ENCODE measurements at places on chromosomes 3 and 15.

DNA sequence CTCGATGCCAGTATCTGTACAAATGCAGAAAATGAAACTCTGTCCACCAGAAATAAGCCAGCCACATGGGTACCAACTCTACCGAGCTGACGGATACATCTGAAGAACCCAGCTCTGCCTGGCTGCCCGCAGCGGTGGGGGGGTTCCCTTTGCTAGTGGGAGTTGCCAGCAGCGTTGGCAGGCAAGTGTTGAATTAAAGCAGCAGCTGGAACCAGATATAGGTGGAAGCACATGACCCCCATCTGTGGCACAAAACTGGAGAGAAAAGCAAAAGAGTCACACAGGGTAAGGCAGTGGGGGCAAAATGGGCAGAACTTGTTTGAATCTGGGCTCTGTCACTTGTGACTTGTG lies 17.9 kb downstream of the CRYGS start:
- no peak for DNase-seq

GRCh38 chr3:10502185-10502880 lies 3.1 kb downstream of the ATP2B2 start:
- DNase-seq = no peak

DNA sequence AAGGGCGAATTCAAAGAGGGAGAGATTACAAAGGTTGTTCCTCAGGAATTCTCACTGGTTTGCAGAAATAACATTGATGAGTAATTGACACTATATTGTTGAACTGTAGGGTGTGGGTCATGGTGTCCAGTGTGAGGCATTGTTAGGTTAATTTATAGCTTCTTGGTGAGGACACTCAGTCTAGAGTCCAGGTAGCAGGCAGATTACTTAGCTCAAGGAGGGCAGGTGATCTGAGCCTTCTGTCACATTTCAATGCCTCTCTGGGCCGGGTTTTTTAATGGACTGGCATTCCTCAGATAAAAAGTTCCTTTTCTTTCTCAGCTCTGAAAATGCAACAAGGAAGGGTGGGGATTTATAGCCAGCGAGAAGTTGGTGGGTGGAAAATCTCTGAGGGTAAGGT lies 194.2 kb upstream of the PROK2 start:
- DNase-seq = no peak

- DNase-seq = no peak
These were observed 34.8 kb downstream of the CCNL1 start for GRCh38 chr3:157125101-157125500.

DNA sequence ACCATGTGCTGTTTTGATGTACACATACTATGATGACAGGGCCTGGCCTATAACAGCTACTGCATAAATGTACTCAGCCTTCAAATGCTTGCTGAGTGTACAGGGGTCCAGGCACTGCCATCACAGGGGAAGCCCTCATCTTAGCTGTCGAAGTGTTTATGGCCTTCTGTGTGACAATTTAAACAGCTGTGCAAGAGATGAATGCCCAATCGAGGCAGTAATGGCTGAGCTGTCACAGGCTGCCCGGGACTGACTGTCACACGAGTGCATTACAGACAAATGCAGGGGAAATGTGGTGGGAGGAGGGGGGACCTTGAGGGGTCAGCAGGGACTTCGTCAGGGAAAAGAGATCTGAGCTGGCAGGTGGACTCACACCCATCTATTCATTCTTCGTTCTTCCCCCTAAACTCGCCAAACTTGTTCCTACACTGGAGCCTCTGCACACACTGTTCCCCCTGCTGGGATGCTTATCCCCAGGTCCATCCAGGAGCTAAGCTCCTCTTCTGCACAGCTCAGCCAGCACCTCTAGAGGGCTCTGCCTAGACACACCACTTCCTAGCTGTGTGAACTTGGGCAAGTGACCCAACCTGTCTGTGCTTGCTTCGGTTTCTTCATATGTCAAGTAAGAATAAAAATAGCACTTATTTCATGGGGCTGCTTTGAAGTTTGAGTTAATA lies 156.2 kb upstream of the IQSEC1 start:
- DNase-seq = no peak

- DNase-seq = no peak
These were observed 1030.4 kb upstream of the CADM2 start for GRCh38 chr3:83928391-83928790.

DNA sequence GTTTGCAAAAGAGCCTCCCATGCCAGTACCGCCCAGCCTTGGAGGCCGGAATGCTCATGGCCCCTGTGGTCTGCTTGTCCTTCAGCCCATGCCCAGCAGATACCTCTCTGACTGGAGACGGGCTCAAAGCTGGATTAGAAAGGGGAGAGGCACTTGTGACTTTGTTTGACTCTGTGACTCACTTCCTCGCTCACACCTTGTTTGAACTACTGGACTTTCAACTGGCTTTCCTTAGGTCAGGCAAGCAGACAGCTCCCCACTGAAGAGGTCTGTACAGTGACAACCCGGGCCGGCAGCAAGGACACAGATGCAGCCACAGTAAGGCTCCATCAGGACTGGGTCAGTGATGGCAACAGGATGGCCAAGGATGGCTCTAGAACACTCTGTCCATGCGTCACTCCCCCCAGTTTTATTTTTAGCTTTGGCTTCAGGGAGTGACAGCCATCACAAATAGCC lies 98.6 kb upstream of the ABHD17C start:
- DNase-seq = no peak

DNA sequence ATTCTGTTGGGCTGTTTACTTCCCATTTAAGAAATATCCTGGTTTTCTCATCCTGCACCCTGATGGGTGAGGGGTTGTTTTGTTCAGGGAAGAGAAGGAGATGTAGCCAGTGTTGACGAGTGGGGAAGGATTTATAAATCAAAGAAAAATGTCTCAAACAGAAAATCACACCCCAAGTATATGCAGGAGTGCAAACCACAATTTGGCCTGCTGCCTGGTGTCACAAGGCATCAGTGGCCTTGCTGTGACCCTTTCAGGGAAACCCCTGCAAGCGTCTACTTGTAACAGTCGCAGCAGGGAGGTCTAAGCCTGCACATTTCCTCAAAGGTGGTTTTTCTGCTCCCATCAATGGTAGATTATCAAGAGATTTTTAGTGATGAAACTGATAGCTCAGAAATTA lies 132.6 kb upstream of the LRRN1 start:
- peak; percentile 24 for DNase-seq

GRCh38 chr3:17656264-17656663 lies 86.2 kb downstream of the TBC1D5 start:
- no peak for DNase-seq

DNA sequence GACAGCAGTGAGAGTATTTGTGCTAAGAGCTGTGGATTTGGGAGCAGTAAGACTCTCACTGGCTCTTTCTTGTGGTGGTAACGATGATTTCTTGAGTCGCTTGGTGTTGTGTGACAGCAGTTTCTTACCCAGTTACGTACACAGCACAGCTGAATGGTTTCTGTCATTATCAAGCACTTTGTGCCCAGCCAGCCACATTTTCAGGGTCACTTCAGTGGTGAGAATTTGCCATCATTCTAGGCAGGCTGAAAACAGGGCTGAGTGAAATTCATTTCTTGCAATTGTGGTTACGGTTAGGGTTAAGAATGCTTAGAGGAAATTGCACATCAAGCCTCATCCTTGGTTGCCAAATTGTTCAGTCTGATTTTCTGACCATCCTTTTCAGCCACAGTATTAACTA lies 130.1 kb downstream of the RYR3 start:
- no peak for DNase-seq

DNA sequence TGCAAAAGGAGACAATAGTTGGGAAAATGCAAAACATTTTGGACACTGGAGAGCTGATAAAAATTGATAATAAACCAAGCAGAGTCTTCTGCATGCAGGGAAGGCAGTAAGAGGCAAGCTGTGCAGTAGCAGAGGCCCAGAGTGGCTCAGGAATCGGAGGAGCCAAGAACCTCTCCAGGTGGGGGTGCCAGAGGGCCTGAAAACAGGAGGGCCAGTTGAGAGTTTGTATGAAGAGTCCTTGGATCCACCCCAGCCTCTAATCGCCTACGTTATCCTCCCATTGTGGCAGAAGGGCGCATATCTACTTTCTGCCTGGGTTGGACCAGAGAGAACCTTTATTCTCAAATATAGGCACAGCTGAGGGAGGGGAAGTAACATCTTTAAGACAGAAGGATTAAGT lies 48.9 kb upstream of the RBP1 start:
- DNase-seq = no peak

GRCh38 chr3:47035645-47036044 lies 56.2 kb downstream of the NBEAL2 start:
- DNase-seq = no peak

- no peak for DNase-seq
These were observed 66.3 kb downstream of the NEK10 start for GRCh38 chr3:27302891-27303290.

DNA sequence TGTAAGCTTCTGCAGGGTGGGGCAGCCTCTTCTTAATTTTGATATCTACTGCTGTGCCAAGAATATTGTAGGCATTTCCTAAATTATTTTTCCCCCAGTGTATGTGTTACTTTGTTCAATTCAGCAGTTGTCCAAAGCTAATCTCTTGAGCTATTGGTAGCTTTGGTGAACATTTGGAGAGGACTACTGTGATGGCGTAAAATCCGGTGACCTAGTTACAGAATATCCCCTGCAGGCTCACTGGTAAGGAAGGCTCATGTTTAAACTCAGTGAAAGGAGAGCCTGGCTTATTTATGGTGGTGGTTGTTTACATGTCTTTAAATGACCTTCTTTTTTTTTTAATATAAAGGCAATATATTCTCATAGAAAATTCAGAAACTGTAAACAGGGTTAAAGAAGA lies 105.6 kb downstream of the LPP start:
- no peak for DNase-seq

GRCh38 chr15:89168316-89168833 lies 53.0 kb downstream of the RLBP1 start:
- DNase-seq = no peak

GRCh38 chr15:70876683-70877082 lies 15.6 kb downstream of the THAP10 start:
- no peak for DNase-seq

DNA sequence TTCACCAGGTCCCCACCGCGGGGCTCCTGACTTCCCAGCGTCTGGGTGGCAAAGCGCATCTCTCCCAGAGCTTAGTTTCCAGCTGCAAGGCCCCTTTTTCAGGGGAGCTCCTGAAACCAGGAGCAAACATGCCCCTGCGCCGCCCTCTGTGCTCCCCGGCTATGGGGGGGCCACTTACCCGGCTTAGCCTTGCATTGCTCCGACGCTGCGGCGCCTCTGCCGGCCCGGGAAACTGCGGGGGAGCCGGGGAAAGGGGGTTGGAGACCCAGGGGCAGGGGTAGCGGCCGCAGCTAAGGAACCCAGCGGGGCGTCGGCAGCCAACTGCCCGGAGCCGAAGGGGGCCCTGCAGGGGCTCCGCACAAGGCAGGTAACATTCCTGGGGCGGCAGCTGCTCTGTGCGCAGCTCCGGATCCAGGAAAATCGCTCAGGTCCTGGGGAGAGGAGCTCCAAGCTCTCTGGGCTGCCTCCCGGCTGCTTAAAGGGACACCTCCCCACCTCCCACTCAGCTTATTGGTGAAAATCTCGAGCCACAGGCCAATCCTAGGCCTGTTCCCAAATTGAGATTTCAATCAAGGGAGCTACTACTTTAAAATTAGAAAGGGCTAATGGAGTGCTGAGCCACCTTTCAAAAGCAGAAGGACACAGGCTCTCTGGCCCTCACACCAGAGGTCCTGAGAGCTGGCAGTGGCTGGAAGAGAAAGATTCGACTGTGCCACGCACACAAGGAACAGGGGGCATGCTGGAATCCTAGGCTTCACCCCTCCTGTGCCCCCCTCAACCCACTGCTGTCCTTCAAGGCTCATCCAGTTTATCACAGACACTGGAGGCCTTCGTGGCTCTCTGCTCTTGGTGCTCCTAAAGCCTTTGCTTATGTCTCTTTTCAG lies 42.7 kb upstream of the PRICKLE2 start:
- DNase-seq = no peak

DNA sequence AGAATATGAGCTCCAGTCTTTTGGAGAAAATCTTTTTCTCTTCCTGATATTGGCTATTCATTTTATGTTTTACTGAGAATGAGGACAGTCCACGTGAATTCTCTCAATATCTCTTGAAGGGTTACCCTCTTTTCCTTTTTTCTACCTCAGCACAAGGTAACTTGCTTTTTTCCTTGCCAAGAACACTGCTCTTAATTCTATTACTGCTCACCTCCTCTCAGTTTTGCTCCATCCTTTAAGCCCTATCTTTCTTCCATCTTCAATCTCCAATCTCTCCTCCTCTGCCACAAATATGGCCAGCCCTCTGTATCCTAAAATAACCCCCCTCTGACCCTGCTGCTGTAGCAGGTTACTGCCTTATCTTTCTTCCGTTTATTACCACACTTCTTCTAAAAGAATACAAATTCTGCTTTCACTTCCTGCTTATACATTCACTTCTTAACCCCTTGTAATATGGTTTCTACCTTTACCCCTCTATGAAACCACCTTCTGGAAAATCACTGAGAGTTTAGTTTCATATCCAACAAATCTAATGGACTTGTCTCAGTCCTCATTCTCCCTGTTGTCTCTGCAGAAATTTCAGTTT lies 89.0 kb downstream of the NFKBIZ start:
- DNase-seq = no peak

DNA sequence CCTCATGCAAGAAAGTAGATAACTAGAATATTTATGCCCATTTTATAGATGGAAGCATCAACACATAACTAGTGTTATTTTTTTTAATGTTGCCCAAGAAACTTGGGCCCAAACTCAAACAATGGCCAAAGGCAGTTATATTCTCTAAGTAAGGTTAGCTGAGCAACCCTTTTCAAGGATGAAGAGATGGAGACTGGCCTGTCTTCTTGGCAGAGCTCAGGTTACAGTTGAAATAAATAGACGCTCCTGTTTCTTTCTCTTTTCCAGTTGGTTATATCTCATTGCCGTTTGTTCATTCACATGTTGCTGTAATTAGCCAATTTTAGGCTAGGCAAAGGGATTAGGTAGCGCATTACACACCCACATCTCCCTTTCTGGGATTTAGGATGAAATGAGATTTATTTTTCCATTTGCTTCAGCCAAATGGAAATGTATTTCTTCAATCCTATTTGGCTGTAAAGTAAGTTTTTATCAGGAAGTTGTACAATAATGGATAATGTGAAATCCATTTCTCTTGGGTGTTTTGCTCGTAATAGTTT lies 93.2 kb downstream of the CMSS1 start:
- DNase-seq = no peak

- DNase-seq = no peak
These were observed 26.1 kb upstream of the VPS8 start for GRCh38 chr3:184785890-184786279.

DNA sequence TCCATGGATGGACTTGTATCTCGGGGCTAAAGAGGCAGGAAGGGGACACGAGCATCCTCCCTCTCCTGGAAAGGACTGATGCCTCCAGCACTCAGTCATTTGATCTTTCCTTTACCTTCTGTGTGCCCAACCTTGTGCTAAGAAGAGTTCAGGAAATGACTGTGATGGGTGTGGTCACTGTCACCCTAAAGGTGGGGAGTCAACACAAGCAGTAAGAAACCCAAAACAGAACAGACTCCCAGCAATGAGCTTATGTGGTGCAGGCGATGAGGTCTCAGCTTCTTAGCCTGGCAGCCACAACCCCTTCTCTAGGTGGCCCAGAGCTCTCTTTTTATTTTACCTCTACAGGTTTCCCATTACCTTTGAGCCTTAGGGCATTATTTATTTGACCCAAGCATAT lies 3.8 kb downstream of the MPI start:
- no peak for DNase-seq
